ENCODE measurements at places on chromosomes 1 and 21.

DNA sequence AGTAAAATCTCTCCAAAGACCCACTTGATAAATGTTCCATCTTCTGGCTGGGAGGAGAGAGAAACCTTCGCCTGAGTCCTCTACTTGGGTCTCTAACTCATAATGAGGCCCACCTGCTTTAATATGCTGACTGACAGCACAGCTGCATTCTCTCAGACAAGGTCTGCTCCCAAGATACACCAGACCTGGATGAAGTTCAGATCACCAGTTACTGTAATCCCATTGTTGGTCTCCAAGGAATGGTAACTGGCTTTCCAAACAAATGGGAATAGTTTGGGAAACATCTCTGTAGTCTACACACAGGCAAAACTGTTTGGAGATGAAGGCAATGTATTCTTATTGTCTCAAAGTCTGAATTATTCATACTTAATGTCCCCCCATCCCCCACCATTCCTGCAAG, 27.9 kb upstream of the COL24A1 start:
- no peak for DNase-seq

- DNase-seq, result no peak
These were observed 142.2 kb downstream of the NFIA start for GRCh38 chr1:61224609-61225008.

GRCh38 chr1:43835082-43836021, 98.2 kb upstream of the ARTN start:
- no peak for DNase-seq

DNA sequence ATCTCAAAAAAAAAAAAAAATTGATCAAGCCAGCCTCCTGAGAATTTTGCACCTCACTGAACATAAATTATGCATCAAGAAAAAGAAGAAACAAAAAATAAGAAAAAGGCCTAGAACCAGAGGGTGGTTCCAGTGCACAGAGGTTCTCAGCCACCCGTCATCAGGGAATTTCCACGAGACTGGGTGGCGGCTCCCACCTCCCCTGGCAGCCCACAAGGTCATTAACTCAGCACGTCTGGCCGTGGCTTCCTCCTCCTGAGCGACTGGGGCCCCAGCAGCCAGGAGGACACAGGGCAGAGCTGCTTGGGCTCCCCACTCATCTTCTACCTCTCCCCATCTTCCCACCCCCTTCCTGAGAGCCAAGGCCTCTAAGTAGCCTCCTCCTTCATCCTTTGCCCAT, 15.7 kb upstream of the TMEM51 start:
- no peak for DNase-seq

DNA sequence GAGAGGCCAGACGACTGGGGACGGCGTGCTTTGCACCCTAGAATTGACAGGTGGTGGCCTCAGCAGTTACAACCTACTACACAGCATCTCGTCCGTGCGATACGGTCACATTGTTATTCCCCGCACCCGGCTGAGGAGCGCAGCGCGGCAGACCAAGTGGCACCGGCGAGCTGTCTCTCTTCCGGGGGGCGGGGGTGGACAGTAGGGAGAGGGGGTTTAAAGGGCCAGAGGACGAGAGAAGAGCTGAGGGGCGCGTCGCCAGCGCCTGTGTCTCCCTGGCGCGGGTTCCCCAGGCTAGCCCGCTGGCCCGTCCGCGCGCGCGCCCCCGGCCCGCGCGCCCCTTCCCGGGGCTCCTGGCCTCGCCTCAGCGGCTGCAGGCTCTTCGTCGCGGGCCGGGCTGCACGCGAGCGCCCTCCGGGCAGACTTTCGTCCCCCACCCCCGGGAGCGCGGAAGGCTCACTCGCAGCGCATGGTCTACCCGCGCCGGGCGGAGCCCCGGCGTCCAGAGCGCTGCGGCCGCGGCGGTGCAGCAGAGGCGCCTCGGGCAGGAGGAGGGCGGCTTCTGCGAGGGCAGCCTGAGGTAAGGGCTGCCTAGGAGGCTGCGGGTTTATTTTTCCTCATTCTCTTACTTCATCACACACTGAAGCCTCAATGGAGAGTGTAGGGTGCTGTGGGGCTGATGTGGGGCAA, at the start of gene PDE4B:
TSS of gene PDE4B (plus strand) at position 227 of the 690 bp plus-strand sequence.
- DNase-seq, result no peak

GRCh38 chr1:41698916-41699860, 214.7 kb upstream of the EDN2 start:
- DNase-seq, result no peak

Data from activated CD4-positive, alpha-beta T cell treated with anti-CD3 and anti-CD28 coated beads, Interleukin-2, amount 50 U/mL, for 24 hours (primary cell).